ENCODE measurements at places on chromosomes 5 and 9. TPM values are rescaled to one million over a fixed set of nuclear protein-coding genes. Genes with fewer than 3 reads are reported as not detected.

GRCh38 chr5:121899346-121899745 is 47.7 kb downstream of the FTMT start:
- DNase-seq, result no peak

The FBXO4 gene
- total RNA-seq, result 10.5 TPM

- no peak for DNase-seq
Observed at GRCh38 chr5:171010816-171011215, 149.0 kb downstream of the RANBP17 start.

DNA sequence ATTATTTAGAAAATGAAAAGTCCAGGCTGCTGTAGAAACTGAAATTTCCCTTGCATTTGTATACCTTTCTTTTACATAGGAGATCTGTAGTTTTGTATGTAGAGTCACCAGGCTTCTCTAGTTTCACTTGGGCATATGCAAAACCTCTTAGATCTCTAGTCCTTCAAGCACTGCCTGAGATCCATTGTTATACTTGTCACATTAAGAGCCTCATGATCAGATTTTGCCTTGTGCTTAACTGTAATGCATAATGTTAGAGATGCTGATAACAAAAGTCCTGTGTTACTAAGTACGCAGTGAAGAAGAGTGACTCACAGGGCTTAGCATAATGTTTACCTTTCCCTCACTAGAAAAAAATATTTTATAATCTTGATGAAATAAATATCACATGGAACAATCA is 250.2 kb downstream of the CYLC2 start:
- no peak for DNase-seq

Data from T-helper 17 cell (primary cell).